ENCODE measurements at places on chromosomes 3 and 15. TPM values are rescaled to one million over a fixed set of nuclear protein-coding genes. Genes with fewer than 3 reads are reported as not detected.

GRCh38 chr3:10285272-10286132 lies 7.2 kb downstream of the GHRL start:
- DNase-seq, result no peak

- DNase-seq, result no peak
Measured at GRCh38 chr3:148896062-148896461, 31.0 kb downstream of the CPA3 start.

- DNase-seq, result no peak
Measured at GRCh38 chr3:133750259-133750656, 4.1 kb downstream of the TF start.

GRCh38 chr3:57700737-57701136 lies 7.9 kb upstream of the DENND6A start:
- DNase-seq, result no peak

DNA sequence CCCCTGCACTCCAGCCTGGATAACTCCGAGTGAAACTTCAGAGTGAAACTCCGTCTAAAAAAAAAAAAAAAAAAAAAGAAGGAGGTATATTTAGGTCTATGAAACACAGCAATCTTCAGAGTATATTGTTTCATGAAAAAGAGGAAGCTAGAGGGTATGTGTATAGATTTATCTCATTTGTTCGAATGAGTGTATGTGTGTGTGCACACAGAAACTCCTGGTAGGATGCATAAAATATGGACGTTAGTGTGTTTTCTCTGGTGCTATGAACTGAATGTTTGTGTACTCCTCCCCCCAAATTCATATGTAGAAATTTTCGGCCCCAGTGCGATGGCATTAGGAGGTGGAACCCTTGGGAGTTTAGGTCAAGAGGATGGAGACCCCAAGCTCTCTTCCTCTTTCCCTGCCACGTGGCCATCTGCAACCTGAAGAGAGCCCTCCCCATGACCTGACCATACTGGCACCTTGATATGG lies 98.6 kb upstream of the KLF13 start:
- no peak for DNase-seq

DNA sequence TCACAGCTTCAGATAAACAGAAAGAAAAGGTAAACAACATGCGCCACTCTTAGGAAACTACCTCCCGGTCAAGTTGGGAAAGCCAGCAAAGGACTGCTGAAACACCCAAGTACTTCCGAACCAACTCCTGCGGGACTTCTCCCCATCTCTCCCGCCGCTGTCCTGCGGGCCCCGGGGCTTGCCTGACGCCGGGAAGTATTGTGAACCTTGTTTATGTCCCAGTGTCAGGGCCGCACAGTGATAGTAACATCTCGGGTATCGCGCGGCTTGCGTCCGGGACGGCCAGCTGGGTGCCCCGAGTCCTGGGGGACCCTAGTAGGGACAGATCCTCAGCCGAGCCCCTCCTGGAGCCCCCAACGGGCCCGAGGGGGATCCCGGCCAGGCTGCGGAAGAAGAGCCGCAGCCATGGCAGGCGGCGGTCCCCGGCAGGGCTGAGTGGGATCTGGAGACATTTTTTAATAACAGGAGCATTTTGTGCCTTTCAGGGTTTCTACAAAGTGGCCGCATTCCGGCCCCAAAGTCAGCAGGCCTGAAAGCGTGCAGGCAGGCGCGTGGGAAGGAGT lies 756 bp downstream of the CLPX start:
- peak; percentile 40 for DNase-seq

GRCh38 chr15:88083811-88084760 lies 172.5 kb downstream of the NTRK3 start:
- DNase-seq, result no peak

DNA sequence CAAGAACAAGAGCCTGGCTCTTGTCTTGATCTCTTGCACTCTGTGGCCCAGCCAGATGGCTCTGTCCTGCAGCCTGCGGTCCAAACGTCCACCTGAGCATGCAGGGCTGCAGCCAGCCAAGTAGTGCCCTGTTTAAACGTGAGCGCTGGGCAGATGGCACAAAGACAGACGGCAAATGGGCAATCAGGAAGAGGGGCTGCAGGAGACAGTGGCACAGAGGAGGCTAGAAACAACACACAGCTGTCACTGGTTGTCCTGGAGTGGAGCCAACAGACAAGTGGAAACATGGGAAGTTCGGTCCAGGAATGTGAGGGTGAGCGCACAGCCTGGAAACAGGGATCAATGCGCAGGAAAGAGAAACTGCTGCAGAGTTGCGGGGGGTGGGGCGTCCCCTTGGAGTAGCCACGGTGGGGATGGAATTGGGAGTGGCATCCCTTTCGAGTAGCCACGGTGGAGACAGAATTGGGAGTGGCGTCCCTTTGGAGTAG lies 10.7 kb upstream of the ZXDC start:
- no peak for DNase-seq

- DNase-seq, result no peak
Measured at GRCh38 chr3:52197499-52197841, 490 bp upstream of the ALAS1 start.

DNA sequence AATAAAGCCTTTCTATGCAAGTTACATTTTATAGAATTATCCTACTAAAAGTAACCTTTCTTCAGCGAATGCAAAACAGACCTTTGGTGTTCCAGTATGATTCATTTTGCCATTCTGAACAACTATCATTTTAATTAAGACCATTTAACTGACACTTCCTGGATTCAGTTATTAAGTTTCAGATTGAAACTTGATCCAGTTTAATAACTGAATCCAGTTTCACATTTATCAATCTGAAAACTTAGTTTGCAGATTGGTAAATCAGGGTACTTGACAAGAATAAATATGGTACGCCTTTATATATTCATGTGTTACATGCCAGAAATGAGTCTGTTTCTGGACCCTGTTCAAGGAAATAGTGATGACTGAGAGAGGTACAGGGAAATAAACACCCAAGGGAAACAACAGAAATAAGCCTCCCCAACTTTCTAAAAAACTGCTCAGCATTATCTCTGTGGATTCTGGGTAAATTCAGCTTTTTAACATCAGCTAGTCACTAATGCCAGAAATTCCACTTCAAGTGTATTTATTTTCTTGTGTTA lies 23.3 kb upstream of the NFKBIZ start:
- DNase-seq, result no peak

- no peak for DNase-seq
Measured at GRCh38 chr3:54792584-54792983, 135.3 kb downstream of the LRTM1 start.

DNA sequence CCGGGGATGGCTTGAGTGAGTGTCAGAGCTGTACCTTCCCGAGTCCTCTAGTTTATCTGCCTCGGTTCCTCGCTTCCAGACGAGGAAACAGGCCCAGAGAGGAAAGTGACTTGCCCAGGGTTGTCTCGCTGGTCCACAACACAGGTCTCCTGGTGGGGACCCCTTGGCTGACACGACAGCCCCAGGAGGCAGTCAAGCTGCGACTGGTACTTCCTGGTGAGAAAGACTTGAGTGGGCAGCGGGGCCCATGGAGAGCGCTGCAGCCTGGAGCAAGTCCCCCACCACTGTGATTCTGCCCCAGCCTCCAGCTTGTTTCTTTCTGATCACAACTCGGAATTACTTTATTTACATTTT lies 600 bp upstream of the CHRNA5 start:
- no peak for DNase-seq

DNA sequence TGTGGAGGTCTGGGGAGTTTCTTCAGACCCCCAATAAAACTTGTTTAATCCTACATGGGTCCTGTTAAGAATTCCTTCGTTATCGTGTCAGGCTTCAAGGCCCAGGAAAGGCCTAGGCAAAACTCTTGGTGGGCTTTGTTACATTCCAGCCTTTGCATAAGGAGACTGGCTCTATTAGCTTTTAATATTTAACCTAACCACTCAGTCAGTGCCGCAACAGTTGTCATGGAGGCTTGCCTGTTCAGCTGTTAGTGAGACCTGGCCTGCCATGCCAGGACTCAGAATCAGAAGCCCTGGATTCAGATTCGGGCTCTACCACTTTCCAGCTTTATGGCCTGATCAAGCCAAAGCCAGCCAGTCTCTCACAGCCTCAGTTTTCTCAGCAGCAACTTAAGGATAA lies 19.6 kb downstream of the EIF1B start:
- DNase-seq, result no peak

DNA sequence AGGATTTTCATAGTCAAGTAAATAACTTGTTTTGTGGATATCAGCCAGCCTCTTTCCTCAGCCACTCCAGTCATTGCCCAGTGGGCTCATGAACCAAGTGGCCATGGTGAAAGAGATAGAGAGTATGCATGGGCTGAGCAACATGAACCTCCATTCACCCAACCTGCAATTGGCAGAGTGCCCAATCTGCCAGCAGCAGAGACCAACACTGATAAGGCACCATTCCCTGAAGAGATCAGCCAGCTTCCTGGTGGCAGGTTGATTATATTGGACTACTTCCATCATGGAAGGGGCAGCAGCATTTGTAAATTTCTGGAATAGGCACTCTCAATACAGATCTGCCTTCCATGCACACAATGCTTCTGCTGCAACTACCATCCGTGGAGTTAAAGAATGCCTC lies 10.3 kb upstream of the MCF2L2 start:
- no peak for DNase-seq

DNA sequence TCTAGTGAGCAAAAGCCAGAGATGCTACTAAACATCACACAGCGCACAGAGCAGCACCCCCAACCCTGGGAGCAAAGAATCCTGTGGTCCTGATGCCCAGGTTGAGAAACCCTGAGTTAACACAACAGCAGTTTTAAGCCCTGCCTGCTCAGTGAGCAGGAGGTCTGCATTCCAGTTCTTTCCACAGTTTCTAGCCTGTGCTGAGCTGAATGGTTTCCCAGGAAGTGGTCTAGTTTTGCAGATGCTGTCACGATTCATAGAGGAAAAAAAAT lies 171.1 kb upstream of the PROK2 start:
- DNase-seq, result no peak

- DNase-seq, result no peak
Measured at GRCh38 chr3:175118382-175118941, 259.3 kb downstream of the NAALADL2 start.

- no peak for DNase-seq
Measured at GRCh38 chr15:55402707-55403106, 5.5 kb downstream of the CCPG1 start.

- no peak for DNase-seq
Measured at GRCh38 chr15:74608786-74609185, 6.8 kb upstream of the CLK3 start.

DNA sequence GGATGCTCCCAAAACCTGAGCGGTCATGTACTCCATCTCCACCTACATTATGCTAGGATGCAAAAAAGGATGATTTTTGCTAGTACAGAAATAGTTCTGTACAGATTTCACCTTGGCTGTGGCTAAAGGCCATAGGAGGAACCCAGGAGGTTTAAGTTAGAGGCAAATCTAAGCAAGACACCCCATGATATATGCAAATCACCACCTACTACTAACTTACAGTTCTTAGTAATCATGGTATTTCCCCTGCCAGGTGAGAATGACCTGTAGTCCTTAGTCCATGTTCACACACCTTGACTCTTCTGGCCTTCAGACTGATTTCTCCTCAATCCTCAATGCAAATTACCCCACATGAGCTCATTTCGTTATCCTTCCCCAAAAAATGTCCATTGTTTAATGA lies 154.2 kb downstream of the IMPG2 start:
- DNase-seq, result no peak

DNA sequence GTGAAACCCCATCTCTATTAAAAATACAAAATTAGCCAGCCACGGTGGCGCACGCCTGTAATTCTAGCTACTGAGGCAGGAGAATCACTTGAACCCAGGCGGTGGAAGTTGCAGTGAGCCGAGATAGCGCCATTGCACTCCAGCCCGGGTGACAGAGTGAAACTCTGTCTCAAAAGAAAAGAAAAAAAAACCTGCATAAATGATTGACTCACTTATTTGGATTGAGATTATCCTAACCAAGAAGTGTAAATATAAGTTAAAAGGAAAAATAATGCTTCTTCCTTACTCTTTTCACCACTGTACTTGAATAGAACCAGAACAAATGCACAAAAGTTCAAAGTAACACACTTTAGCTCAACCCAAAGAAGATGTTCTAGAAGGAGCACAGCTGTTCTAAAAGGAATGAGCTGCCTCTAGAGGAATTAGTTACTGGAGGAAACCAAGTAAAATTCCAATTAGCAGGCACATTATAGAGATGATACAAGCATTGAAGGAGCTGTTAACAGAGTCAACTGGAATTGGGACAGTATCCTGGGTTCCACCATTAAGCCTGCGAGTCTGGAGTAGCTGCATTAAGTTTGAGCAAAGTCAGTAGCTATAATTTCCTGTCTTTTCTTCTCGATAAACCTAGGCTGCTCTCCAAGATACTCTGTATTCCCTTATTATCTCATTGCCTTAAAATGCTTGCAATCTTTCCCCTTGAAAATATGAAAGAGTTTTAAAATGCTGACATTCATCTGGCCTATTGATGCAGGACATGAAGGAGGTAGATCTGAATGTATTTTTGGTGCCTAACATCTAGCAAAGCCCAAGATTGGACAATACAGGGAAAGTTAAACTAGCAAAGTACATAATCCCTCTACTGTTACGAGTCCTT lies 9.5 kb downstream of the MTHFS start:
- DNase-seq, result no peak

DNA sequence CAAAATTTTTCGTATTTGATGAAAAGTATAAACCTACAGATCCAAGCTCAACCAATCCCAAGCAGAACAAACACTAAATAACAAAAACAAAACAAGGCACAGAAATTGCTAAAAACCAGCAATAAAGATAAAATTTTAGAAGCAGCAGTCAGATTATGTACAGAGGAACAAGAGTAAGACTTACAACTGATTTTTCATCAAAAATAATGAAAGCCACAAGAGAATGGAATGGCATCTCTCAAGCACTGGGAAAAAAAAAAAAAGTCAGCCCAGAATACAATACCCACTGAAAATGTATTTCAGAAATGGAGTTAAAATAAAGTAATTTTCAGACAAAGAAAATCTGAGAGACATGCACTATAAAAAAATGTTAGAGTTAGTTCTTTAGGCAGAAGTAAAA lies 27.0 kb downstream of the GPR156 start:
- no peak for DNase-seq

ARPP21 gene
- total RNA-seq, result 0.12 TPM

GFM1 gene
- total RNA-seq, result 34.5 TPM

SYNPR gene
- not detected for total RNA-seq

MYO5C gene
- total RNA-seq, result 7.7 TPM

RETNLB gene
- not detected for total RNA-seq

THAP10 gene
- 7.5 TPM for total RNA-seq

HIGD2B gene
- not detected for total RNA-seq

CACNA1D gene
- 1.1 TPM for total RNA-seq

KLHL6 gene
- total RNA-seq, result 0.11 TPM

NUDT16 gene
- 30.3 TPM for total RNA-seq

XCR1 gene
- total RNA-seq, result not detected

CTXN2 gene
- total RNA-seq, result 0.18 TPM

TNFAIP8L3 gene
- not detected for total RNA-seq

CIP2A gene
- total RNA-seq, result 50.5 TPM
